Effector CD8-positive, alpha-beta T cell (primary cell): ENCODE measurements at places on chromosomes 6 and 20.

GRCh38 chr6:33164176-33164575, 28.1 kb downstream of the COL11A2 start:
- no peak for DNase-seq

- DNase-seq = no peak
Measured at GRCh38 chr20:58065508-58066361, 162.7 kb downstream of the ANKRD60 start.

- no peak for DNase-seq
Measured at GRCh38 chr6:20492099-20492498, 42.2 kb upstream of the CDKAL1 start.

DNA sequence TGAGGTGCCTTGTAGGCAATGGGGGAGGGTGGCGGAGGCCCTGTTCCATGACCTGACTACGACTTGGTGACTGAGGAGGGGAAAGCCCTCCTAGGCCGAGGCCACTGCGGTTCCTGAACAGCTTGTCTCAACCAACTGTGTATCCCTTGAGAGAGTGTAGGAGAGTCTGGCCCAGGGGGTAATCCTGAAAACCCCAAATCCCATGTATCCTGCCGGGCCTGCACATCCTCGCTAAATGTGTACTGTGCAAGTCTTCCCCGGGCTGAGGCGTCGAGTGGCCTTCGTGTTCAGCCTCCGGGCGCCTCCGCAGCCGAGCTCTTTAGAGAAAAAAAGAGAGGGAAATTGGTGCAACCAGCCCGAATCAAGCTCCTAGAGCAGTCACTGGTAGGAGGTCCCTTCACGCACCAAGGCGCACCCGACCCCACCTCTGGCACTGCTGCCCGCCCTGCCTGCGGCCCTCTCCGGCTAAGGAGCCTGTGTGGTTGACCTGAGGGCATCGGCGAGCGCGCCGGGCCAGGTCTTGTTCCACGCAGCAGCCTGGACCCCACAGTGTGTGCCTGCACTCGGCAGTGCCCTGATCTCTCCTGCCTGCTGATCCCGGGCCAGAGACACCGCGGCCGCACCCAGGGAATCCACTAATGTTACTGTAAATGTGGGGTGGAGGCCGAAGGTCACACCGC, 7.3 kb downstream of the SIM1 start:
- DNase-seq = no peak

- peak; percentile 60 for DNase-seq
Measured at GRCh38 chr6:3356056-3356823, 97.5 kb downstream of the PSMG4 start.

- no peak for DNase-seq
Measured at GRCh38 chr6:76694795-76695194, 622.3 kb upstream of the IMPG1 start.

- DNase-seq = no peak
Measured at GRCh38 chr6:35073766-35074471, 67.2 kb downstream of the TCP11 start.

DNA sequence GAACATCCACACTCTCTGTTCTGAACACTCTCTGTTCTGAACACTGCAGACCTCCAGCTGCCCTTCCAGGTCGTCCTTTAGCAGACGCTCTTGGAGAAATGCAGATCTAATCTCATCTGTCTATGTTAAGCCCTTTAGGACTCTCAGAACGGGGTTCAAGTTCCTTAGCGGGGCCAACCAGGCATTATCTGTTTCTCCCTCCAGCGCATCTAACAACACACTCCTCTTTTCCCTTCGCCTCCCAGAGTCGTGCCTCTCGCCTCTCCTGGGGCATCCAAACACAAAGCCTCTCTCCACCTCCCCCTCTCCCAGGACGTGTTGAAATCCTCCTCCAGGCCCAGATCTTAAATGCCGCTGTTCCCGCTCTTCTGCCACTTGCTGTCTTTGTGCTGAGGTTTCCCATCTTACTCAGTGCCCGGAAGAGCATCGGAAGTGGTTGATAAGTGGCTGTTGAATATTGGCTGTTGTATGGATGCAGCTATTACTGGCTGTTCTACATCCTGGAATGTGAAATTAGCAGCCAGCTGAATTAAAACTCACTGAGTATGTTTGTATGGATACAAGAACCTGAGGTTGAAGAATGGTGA, 108.4 kb upstream of the GGTLC1 start:
- DNase-seq = no peak

DNA sequence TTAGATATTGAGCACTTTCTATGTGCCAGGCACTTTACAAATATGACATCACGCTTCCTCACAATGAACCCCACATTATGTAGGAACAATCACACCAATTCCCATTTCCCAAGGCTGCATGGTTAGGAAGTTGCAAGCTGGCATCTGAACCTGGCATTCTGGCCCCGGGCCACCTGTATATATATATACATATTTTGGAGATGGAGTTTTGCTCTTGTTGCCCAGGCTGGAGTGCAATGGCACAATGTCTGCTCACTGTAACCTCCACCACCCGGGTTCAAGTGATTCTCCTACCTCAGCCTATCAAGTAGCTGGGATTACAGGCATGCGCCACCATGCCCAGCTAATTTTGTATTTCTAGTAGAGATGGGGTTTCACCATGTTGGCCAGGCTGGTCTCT, 30.4 kb downstream of the SRC start:
- no peak for DNase-seq

DNA sequence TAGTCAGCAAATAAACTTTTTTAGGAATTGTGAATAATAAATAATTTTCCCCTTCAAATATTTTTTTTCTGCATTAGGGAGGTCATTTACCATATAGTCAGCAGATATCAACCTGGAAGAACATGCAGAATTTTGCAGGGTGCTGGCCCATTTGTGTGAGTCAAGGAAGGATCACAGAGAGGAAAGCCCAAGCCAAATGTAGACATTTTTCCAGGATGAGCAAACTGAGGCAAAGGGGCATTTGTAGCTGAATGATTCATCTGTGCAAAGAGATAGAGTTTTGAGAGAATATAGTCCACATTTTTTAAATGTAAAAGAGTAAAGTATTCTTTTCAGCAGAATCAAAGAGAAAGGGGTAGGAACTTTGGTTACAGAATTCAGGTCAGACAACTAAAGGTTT, 555.5 kb upstream of the MARCKS start:
- no peak for DNase-seq

DNA sequence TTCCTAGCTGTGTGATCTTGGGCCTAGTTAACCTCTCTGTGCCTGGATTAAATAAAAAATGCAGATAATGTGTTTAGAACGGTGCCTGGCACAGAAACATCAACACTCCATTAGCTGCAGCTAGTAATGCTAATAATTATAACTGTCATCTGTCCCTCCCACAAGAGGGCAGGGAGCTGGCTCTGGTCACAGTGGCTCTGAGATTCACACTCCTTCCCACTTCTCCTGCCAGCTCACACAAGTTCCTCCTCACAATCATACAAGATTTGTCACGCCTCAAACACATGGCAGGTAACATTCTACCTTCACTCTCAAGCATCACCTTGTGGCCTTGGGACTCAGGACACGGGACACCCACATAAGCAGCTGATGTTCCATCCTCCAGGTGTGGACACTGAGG, 2.4 kb downstream of the ADA start:
- DNase-seq = no peak

DNA sequence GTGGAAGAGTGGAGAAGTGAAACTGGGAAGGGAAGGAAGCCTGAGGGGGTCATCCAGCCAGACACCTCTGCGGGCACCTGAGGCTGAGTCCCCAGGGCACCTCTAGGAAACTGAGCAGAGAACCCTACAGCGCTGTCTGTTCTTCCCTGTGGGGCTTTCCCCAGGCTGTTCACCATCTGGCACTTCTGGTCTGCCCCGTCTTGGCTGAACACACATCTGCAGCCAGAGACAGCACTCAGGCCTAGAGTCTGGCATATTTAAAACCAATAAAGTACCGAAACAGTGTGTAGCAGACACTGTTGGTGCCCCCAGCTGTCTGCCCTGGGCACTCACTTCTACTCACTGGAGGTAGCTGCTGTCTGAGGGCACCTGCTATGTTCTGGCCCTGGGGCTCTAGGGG, 9.4 kb upstream of the ARFGEF2 start:
- no peak for DNase-seq

- no peak for DNase-seq
Measured at GRCh38 chr6:121999456-122000065, 399.9 kb upstream of the HSF2 start.

DNA sequence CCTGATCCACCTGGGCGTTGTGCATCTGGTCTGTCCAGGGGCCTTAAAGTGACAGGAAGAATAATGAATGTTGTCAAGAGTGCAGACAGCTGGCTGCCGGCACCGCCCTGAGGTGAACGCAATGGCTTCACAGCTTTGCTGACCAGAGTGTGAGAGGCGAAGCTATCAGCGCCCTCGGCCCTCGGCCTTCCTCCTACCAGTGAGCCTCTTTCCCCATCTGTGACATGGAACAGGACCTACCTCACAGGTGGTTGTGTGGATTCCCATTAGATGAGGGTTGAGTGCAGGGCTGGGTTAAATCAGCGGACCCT, 54.8 kb downstream of the CTCFL start:
- no peak for DNase-seq

GRCh38 chr6:156028335-156029131, 572.9 kb upstream of the NOX3 start:
- DNase-seq = no peak

DNA sequence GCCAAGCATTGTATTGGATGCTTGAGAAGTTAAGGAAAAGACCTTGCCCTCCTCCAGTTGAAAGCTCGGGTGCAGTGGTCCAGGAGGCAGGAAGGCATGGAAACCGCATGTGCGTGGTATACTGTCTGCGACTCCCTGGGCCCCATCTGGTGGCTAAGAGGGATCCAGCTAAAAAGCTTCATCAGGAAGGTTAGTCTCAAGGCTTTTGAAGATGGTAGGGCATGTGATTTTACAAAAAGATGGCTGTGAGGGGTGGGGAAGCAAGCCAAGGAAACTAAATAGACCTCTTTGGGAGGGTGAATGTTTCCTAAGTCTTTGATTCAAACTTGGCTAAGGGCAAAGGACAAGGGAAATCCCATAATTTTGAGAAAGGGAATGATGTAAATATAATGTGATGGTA, 109.1 kb upstream of the TIAM2 start:
- DNase-seq = no peak

DNA sequence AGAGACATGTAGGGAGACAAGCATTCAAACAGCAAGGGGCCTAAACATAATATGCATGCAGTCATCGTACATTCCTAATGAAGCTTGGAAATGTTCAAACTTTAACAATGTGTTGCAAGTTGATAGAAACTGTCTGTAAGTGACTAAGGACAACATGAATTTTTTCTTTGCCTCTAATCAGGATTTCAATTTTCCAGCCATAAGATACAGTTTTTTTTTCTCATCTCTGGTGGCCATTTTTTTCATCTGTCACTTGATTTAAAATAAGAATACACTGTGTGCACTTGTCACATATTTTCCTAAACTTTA, 22.2 kb upstream of the MTRF1L start:
- no peak for DNase-seq

DNA sequence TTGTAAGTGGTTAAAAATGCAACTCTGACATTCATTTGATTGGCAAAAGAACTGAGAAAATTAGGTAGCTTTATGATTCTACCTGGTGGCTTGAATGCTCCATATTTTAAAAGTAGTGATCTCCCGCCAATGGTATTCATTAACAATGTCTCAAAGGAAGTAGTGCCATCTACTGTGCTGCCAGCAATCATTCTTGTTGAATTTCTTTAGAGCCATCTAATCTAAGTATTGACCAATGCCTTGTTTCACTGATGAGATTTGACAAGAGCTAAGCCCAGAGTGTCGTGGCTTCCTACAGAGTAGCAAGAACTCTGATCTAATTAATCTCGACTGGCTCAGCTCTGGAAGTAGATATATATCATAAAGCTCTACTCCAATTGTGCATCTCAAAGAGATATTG, 696.7 kb downstream of the C6orf118 start:
- DNase-seq = no peak

DNA sequence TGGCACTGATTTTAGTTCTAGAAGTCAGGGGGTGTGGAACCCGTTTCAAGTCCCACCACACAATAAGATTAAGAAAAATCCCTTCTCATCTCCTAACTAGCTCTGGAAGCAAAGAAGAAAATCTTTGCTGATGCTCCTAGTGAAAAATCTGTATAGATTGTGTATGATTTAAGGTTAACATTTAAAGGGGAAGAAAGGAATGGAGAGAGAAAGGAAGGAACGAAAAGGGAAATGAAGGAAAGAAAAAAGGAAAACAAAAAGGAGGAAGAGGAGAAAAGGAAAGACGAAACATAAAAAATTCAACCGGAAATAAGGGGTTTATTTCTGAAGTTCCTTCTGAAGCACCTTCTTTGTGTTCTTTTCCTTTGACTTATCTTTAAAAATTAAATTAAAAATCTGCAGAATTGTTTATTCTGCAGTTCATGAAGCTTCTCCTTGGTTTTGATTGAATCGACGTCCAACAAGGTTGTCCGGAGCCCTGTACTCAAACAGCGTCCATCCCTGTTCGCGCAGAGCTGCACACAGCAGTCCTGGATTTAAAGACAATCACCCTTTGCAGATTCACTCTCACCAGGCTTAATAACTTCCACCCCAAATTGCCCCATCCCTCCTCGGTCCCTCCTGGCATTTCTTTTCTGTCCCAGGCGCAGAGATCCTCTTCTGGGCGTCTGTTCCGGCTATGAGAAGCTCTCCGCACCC, 1.6 kb upstream of the TFAP2B start:
- no peak for DNase-seq

DNA sequence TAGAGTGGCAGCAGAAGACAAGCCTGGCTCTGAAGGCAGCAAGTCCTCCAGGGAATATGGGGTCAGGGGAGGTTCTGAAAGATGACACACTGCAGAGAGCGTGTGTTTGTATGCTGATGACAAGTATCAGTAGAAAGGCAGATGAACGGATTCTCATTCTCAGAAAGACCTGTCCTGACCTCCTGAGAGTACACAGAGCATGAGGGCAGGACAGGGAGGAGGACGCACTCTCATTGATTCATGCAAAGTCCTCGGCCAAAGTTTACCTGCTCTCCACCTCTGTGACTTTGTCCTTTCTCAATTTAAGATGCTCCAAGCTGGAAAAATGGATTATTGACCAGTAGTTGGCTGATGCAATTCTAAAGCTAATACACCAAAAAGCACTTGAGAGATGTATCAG, 156.7 kb downstream of the LPA start:
- no peak for DNase-seq

- no peak for DNase-seq
Measured at GRCh38 chr6:119294984-119295383, 54.6 kb downstream of the MAN1A1 start.

DNA sequence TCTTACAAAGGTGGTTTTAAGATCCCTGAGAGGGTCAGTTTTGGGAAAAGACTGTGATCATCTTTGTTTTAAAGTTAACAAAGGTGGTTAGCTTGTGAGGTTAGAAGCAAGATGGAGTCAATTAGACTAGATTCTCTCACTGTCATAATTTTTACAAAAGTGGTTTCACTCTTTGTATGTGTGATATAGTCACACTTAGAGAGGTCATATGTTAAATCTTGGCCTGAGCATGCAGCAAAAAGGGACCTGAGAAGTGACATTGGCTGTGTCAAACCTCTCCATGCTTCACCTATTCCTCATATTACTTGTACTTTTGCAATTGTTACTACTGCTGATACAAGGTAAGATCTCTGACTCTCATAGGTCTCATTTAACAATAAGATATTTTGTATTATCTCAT, 368.0 kb downstream of the TBC1D32 start:
- no peak for DNase-seq

GRCh38 chr6:5053038-5053437, 32.1 kb upstream of the PPP1R3G start:
- no peak for DNase-seq
